ENCODE measurements at places on chromosomes 4 and X.

GRCh38 chrX:38803243-38803587, 2.0 kb downstream of the MID1IP1 start:
- DNase-seq, result no peak

DNA sequence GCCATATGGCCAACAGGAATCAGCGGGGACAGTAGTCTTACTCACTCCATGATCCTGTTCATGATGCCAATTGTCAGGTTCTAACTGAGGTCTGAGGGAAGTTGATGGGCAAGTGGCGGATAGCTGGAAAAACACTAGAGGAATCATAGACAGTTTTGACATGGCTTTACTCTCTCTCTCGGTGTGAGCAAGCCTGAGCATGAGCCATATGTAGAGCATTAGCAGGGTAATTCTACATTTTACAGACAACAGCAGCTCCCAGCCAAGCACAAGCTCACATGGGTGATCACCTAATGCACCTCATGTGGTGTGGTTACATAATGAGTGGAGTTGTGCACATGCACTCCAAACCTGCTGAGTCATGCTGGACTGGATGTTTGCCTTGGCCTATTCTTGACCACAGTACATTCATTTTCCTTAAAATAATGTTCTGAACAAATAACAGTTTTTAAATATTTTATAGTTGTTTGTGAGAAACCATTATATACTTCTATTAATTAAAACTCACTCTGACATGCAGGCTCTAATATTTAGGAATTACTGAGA, 429.2 kb downstream of the GPAT3 start:
- peak; percentile 11 for DNase-seq

DNA sequence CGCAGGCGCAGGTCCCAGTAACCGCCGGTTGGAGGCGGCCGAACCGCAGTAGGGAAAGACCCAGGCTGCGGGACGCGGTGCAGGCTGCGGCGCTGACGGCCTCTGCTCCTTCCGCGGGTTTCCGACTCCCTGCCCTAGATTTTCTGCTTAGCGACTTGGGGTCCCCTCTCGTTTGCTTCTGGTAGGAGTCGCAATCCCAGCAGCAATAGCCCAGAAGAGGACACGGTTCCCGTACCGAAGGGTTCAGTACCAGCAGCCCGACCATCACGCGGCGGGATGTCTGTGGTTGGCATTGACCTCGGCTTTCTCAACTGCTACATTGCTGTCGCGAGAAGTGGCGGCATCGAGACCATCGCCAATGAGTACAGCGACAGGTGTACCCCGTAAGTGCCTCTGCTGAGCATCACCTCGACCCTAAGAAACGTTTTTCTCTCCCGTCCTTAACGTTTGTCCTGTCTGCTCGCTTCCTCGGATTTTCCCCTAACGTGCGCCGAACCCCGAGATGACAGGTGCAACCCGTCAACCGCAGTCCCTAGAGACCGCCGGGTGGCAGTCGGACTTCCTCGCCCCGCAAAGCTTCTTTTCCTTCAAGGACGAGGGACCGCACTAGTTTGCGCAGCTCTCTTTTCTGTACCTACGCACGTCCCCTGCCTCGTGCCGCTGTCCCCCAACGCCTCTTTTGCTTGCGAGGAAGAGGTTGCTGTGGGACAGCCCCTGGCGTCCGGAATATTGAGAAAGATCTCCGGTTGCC, at the start of gene HSPA4L:
TSS of gene HSPA4L (plus strand) at position 48 of the 751 bp plus-strand sequence. CDS start at position 277, 229 bp downstream.
- no peak for DNase-seq

GRCh38 chr4:115233600-115233999, 120.2 kb upstream of the NDST4 start:
- no peak for DNase-seq

DNA sequence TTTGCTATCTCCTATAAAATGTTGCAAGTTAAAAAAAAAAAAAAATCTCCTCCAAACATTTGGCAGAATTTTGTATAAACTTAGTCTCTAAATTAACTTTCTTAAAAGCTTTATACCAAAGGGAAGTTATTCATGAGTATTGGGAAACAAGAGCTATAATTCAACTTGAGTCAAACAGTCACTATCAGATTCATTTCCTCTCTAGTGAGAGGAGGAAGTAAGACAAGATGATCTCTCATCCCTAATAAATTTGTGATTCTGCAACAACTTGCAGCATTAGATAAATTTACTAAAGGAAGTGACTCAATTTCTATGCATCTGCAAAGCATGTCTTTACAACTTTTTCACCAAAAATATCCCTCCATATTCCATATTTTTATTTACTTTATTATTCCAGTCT, 135.4 kb upstream of the GNPDA2 start:
- no peak for DNase-seq

DNA sequence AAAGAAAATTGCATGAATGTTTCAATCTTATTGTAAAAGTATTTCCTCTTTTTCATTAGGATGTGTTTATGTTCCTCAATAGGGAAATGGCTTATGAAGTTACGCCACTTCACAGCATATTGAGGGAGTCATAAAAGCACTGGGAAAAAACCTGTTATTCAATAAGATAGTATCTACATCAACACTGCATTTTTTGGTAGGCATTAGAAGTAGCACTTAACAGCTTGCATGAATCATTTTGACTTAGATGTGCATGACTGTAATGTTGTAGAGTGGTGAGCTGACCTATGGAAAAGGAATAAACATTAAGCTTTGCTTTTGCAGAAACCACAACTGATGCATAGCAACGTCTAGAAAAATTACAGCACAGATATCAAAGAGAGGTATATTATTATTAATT, 111.2 kb upstream of the GRXCR1 start:
- no peak for DNase-seq

- no peak for DNase-seq
Measured at GRCh38 chr4:184817494-184818215, 8.1 kb downstream of the ACSL1 start.

DNA sequence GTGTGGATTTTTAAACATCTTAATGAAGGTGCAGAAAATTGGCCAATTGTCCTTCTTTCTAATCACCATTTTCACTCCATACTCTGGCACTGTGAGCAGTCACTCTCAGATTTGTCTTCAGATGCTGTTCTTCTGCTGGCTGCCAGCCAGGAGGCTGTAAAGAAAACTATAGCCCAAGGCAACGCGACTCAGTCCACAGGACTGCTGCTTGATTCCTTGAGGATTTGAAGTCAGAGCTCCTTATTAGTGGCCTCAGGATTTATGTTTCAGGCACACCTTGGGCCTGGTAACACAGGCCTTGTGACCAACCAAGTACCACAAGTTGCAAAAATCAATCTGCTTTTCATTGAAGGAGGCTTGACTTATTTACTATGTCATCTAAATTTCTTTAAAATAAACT, 342.6 kb downstream of the GPM6A start:
- DNase-seq, result no peak

DNA sequence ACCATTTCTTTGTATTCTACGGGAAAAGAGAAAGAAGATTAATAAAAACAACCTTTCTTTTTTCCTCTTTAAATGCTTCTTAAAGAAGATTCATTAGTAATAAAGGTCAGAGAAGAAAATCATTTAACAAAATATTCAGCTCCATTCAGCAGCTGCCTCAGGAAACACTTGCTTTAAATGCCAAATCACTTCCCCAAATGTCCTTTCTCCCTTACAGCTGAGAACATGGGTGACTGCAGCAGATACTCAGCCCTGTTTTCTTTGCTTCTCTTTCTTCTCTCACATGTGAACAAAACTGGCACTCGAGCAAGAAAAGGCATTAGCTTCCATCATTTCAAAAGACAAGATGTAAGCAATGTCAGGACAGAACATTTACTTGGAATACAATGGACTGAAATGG, 120.2 kb downstream of the INPP4B start:
- no peak for DNase-seq

- no peak for DNase-seq
Measured at GRCh38 chr4:123421227-123421936, 24.8 kb downstream of the SPRY1 start.

GRCh38 chrX:14501327-14501726, 28.0 kb upstream of the GLRA2 start:
- no peak for DNase-seq

DNA sequence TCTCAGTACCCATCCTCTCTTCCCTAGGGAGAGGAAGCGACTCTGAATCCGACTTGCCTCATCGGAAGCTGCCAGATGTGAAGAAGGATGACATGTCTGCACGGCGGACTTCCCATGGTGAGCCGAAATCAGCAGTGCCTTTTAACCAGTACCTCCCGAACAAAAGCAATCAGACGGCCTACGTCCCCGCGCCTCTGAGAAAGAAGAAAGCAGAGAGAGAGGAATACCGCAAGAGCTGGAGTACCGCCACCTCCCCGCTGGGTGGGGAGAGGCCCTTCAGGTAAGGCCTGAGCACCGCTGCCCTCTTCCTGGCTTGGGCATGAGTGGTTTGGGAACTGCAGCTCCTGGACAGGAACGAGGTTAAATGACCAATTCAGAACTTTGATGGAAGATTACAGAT, 81.2 kb downstream of the LIMCH1 start:
- no peak for DNase-seq

- DNase-seq, result no peak
Measured at GRCh38 chr4:54941994-54942552, 183.3 kb downstream of the KDR start.

- DNase-seq, result no peak
Measured at GRCh38 chrX:149458586-149458985, 46.5 kb downstream of the IDS start.

DNA sequence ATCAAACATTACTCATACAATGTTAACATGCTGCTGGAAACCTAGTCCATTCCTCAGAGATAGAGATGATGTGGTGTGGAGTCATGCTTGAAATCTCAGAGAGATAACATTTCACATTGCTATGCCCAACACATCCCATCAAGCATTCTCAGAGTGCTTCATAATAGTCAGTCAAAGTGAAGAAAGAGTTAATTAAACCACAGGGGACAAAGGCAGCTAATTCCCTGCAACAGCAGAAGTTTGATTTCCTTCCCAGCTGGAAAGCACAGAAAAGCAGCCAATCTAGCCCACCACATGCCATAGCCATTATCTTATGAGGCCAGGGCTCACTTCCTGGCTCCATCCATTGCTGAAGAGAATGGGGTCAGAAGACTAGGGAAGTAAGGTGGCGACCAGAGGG, 8.9 kb downstream of the KDR start:
- DNase-seq, result peak; percentile 68

- DNase-seq, result no peak
Measured at GRCh38 chr4:139633195-139633594, 32.4 kb upstream of the MGST2 start.

DNA sequence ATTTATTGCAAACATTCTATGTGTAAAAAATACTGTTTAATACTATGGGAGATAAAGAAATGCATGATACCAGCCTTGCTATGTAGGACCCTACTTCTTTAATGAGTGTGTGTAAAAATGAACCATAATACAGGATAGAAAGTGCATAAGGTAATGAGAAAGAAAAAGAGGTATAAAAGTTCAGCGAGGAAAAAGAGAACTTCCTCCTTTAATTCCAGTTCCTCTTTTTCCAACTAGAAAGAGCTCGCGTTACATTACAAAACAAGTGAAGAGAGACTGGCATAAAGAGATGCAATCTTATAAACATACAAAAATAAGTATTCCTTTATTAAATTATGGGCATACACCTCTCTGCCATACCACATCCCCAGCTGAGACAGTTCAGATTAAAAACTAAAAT, 77.4 kb downstream of the ANKRD17 start:
- DNase-seq, result no peak

DNA sequence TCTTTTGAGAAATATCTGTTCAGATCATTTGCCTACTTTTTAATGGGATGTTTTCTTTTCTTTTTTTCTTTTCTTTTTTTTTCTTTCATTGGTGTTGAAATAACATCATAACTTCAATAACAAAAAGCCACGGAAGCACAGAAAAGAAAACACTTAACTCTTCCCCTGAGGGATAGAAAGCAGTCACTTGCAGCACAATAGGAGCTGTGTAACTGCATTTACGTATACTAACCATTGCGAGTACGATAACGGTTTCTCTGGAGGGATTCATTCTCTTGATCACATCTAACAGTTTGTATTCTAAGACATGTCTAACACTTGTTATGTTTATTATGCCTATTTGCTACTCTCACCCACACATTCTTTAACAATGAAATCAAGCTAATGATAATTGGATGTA, 27.3 kb downstream of the C4orf46 start:
- no peak for DNase-seq

DNA sequence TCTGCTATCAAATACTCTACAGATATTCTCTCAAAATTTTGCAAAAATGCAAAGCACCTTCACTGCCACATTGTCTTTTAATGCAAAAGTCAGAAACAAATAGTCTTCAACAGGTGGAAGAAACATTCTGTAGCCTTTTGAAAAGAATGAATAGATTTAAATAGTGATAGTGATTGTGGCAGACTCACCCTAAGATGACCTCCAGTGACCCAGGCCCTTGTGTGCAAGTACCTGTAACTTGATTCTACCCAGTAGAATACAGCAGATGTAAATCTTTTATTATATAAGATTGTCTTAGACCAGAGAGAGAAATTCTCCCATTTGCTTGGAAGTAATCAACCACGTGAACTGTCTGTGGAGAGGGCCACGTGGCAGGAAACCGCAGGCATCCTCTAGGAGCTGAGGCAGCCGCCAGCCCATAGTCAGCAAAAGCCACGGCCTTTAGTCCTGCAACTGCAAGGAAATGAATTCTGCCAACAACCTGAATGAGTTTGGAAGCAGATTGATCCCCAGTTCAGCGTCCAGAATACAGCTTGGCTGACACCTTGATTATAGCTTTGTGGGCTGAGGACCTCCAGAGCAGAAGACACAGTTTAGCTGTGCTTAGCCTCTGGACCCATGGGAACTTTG, 272.5 kb downstream of the ARHGAP10 start:
- DNase-seq, result no peak

- no peak for DNase-seq
Measured at GRCh38 chr4:53717064-53717549, 125.8 kb upstream of the LNX1 start.

DNA sequence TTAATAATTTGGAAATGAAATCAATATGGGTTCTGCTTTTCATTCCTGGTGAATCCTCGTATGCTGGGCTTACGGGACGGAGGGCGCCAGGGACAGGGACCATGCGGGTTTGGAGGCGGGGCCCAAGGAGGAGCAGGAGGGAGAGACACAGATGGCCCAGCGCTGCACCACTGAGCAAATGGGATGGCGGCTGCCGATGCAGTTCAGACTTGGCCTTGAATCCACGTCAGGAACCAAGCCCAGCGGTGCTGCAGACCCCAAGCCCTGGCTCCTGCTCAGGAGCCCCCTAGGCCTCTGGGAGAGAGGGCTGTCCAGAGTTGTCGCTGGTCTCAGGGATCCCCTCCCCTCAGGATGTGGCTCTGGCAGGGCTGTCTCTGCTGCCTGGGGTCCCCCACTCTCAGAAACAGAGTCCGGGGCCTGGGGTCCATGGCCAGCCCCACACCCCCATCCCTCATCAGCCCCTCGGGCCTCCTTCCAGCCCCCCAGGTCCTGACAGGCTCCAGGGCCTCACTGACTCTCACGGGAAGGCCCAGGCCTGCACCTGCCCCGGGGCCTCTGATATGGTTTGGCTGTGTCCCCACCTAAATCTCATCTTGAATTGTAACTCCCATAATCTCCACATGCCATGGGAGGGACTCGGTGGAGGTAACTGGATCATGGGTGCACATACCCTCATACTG, 75.2 kb downstream of the FAM53A start:
- DNase-seq, result no peak

- peak; percentile 59 for DNase-seq
Measured at GRCh38 chr4:124334119-124334518, 378.4 kb downstream of the ANKRD50 start.

GRCh38 chr4:26201120-26201519, 119.7 kb upstream of the RBPJ start:
- DNase-seq, result no peak

Measured in non-pigmented ciliary epithelial cell (primary cell).